ENCODE measurements at places on chromosomes 1 and 21.
A peak's percentile ranks its signal among the peaks of the same experiment; 100 is the strongest.

GRCh38 chr1:107529511-107530149 is 388.8 kb downstream of the NTNG1 start:
- no peak for DNase-seq

- no peak for DNase-seq
These were observed 121.9 kb downstream of the CYYR1 start for GRCh38 chr21:26451081-26451740.

GRCh38 chr1:2804628-2805351 is 3.3 kb upstream of the TTC34 start:
- no peak for DNase-seq

- DNase-seq = no peak
These were observed 1764.3 kb downstream of the NCAM2 start for GRCh38 chr21:22762463-22762862.

GRCh38 chr1:225747566-225747965 is 30.1 kb upstream of the SRP9 start:
- no peak for DNase-seq

- peak; percentile 73 for DNase-seq
These were observed at the start of gene ST3GAL3 for GRCh38 chr1:43707190-43708001. TSS of gene ST3GAL3 (plus strand) at chr1:43707536. CDS start at chr1:43736263, 28,727 bp downstream.

- DNase-seq = no peak
These were observed 100.9 kb downstream of the ARHGEF10L start for GRCh38 chr1:17640393-17640792.

DNA sequence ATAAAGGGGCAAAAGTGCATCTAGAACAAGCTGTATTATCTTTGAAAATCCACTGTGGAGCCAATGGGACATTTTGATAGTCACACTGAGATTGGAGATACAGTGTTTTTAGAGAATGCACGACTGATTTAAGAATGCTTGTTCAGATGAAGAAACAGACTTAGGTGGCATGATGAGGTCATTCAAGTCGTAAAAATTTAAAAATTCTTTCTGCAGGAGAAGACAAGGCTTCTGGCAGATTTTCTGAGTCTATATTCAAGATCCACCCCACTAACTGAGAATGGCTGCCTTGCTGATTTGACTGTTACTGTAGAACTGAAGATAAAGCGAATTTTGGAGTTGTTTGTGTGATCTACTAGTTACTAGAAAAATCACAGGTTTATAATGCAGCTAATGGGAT is 310.6 kb downstream of the LRRC7 start:
- DNase-seq = no peak

DNA sequence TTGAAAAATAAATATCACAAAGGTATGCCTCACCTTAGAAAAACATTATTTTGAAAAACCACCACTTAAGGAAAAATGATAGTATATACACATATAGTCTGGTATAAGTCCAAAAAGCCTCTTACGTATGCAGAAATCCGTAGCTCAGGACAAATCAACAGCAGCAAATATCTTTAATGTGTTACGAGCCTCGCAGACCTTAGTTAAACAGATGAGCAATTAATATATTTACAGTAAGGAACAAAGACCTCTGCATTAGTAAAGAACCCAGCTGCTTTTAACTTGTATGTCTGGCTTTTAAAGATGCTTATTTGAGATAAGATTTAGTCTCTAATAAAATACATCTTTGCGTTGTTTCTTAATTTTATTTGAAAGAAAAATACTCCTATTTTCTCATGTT is 79.9 kb upstream of the CHRM3 start:
- DNase-seq = no peak

DNA sequence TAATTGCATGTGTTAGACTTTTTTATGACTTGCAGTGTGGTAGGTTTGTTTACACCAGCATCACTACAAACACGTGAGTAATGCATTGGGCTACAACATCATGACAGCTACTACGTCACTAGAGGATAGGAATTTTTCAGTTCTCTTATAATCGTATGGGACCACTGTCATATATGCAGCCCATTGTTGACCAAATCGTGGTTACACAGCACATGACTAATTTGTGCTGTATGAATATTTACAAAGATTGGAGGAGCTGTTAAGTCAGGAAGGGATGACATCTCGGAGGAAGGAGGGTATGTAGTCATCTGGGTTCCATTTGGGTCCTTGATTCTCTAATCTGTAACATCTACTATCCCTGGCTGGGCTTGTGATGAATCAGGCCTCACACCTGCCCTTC is 270.9 kb downstream of the TNR start:
- DNase-seq = no peak

DNA sequence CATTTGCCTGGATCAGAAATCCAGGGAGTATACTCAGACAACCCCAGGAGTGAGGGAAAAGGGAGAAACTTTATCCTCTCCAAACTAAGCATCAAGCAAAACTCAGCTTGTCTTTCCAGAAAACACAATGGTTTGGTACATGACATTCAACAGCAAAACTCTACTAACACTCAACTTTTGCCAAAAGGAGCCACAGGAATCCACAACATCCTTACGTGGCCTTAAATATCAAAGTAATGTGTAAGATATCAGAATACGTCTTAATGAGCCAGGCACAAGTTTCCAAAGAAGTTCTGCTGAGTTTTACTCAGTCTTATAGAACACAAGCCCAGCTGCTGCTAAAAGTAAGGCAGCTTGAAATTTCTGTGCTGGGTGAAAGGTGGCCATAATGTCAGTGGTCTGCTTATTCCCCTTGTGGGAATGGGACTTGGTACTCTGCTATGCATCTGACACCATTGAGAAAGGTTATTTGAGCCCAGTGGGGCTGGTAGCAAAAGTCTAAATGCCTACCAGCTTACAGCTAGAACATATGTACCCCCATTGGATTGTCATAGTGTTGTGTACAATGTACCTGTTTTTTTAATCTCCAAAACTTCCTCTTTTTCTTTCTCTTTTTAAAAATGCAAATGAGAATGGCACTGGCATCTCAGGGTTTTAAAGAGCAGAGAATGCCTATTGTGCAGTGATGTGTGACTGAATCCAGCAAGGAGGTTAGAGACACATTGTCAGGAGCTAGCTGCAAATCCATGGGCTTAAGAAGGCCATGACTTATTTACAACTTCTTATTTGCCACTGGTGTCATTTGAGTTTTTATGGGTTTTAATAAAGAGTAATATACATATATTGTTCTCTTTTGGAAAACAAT is 62.0 kb upstream of the ST6GALNAC3 start:
- DNase-seq = no peak

DNA sequence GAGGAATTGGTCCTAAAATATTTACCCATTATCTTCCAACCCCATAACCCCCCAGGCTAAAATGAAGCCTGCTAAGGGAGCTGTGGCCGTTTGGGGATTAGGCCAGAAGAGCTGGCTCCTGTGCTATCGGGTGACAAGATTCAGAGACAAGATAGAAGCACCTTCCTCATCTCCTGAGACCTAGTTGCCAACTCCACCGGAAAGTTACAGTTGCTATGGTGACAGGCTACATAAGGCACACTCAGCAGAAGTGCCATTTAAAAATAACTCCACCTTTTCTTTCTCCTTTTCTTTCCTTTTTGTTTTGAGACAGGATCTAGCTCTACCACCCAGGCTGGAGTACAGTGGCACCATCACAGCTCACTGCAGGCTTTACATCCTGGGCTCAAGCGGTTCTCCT is 43.6 kb upstream of the ROR1 start:
- DNase-seq = no peak

- no peak for DNase-seq
These were observed at the start of gene NCF2 for GRCh38 chr1:183590244-183591191. TSS of gene NCF2 (minus strand) at chr1:183590459. CDS start at chr1:183590329, 130 bp downstream.

DNA sequence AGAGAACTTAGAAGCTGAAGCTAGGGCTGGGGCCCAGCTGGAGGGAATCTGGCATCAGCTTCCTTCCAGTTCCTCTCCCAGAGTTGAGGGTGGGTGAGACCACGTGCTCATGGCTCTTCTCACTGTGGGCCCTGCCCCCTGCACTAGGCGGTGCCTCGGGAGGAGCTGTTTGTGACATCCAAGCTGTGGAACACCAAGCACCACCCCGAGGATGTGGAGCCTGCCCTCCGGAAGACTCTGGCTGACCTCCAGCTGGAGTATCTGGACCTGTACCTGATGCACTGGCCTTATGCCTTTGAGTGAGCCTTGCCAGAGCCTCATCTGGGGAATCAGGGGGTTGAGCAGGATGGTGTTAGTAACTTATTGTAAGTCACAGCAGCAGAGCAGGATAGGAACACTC is 16.1 kb downstream of the AKR1A1 start:
- no peak for DNase-seq

DNA sequence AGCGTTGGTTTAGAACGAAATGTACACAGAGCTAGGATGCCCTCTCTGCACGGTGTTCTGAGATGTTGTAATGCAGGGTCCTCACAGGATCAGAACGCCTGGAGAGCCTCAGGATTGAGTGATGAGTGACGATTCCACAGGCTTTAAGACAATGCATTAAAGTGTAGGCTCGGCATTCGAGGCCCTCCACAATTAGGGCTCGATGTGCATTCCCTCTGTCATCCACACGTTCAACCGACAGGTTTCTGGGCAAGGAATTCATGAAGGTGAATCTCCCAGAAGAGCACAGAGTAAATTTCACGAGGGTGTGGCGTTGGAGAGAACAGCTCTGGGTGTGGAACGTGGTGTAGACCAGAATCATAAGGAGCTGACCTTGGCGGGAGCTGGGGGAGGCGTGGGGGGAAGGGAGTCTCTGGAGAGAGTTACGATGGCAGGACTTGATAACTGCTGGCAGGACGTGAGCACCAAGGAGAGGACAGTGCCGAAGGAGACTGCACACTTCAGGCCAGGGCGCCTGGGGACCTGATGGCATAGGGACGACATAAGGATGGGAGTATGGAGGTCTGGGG is 51.0 kb upstream of the EFHD2 start:
- DNase-seq = no peak

DNA sequence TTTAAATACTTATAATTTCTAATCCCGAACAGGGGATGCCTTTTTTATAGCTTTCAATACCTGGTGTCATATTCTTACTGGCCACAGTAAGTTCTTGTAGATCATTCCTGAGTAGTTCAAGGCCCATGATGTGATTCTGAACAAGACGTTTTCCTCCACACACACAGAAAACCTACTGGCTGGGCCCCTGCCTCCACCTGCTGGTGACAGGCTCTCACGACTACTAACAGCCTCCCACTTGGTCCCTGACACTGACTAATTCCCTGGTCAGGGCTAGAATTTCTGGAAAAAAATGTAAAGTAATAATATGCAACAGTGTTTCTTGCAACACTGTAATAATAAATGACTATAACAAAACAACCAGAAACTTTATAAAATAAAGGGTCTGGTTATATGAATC is 50.4 kb upstream of the RIPK4 start:
- DNase-seq = peak; percentile 26

DNA sequence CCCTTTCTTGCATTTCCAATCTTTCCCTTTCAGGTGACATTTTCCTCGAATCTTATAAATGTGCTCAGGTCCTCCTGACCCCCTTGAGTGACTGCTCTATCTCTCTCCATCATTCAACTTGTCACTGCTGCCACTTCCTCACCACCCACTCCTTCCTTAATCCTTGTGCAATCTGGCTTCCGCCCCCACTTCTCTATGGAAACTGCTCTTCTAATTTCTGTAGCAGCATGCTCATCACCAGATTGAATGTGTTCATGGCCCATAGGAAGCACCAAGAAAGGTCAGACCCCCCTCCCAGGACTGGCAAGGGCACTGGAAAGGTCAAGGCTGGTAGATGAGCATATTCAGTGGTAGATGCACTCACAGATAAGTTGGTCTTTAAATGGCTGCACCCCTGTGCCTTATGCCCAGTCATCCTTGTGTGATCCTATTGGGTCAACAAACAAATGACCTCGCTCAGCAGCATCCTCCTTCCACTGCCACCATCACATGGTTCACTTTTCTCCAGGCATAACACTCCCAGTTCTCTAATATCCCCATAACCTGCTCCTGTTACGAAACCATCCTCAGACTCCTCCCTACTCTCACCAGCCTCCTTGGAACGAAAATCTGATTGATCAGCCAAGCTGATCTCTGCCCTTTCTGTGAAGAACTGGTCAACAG is 288.5 kb upstream of the POU3F1 start:
- no peak for DNase-seq

GRCh38 chr1:91427741-91428140 is 23.1 kb upstream of the HFM1 start:
- DNase-seq = no peak

GRCh38 chr1:45205011-45205909 is 1.1 kb downstream of the ZSWIM5 start:
- DNase-seq = no peak

DNA sequence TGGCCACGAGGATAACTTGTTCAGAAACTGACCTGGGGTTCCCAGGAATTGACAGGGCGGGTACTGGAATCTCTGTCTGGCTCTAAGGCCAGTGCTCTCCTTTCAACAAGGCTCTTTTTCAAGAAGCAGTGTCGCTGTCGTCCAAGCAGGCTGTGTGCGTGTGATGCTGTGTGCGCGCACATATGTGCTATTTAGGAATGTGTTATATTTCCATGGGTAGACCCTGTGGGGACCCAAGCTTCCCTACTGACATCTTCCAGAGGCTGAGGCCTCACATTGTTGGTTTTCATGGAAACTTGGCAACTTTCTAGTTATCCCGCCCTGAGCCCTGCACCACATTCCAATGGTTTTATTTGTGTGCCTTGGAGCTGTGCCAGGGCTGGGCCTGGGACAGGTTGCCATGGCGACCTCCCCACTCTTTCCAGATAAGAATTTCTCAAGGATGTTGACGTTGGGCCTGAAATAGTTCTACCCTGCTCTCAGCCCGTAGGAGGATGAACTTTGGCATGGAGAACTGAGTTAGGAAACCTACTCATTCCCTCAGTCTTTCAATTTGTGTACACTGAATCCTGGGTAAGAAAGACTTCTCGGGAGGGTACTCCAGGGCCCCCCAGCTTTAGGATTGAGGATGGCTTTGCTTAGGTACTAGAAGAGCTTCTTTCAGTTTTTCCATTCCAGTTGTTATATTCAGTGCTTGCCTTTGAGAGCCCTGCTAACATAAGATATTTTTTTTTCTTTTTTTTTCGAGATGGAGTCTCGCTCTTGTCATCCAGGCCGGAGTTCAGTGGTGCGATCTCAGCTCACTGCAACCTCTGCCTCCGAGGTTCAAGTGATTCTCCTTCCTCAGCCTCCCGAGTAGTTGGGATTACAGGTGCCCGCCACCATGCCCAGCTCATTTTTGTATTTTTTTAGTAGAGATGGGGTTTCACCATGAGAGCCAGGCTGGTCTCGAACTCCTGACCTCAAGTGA is 38.8 kb upstream of the SRSF10 start:
- DNase-seq = peak; percentile 99

- no peak for DNase-seq
These were observed 48.6 kb downstream of the INTS7 start for GRCh38 chr1:211986628-211987254.

- no peak for DNase-seq
These were observed 49.6 kb upstream of the PSMG1 start for GRCh38 chr21:39232861-39233291.

- peak; percentile 54 for DNase-seq
These were observed 56.6 kb upstream of the RPL11 start for GRCh38 chr1:23634840-23635651.

DNA sequence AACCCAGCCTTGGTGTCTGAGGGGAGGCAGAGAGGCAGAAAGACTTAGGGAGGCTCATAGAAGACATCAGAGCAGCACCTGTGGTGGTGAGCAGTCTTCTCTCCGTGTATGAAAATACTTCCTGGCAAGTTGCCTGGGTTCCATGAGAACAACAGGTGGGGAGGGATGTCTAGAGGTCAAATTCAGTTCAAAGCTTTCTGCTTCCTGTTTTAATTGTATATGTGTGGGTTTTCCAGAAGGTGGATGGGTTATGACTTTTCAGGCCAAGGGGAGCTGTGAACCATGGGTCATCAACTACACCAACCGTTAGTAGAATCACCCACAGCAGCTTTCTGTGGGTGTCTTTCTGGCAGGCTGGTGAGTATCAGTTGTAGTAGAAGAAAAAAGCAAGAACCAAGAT is 4.1 kb upstream of the FCRL2 start:
- no peak for DNase-seq
